CD8-positive, alpha-beta memory T cell (primary cell): ENCODE measurements at places on chromosomes 12 and 14.

- no peak for DNase-seq
These were observed 99.3 kb downstream of the TBX5 start for GRCh38 chr12:114306646-114307045.

- no peak for DNase-seq
These were observed 12.0 kb upstream of the SERPINA3 start for GRCh38 chr14:94600148-94600545.

DNA sequence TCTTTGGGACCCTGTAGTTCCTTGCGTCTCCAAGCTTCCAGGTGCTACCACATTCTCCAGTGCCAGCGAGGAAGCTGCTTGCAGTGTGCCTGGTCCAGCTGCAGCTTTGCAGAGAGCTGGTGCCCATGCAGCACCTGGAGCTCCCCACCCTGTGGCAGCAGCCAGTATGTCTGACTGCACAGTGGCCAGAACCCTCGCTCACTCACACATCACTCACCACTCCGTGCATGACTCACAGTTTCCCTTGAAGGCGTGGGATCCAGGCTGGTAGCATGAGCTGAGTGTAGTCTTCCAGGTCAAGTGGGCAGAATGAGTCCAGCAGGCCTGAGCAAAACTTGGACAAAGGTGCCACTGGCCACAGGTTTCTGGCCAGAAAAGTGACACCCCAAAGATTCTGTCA is 33.6 kb downstream of the SDR9C7 start:
- DNase-seq, result no peak

DNA sequence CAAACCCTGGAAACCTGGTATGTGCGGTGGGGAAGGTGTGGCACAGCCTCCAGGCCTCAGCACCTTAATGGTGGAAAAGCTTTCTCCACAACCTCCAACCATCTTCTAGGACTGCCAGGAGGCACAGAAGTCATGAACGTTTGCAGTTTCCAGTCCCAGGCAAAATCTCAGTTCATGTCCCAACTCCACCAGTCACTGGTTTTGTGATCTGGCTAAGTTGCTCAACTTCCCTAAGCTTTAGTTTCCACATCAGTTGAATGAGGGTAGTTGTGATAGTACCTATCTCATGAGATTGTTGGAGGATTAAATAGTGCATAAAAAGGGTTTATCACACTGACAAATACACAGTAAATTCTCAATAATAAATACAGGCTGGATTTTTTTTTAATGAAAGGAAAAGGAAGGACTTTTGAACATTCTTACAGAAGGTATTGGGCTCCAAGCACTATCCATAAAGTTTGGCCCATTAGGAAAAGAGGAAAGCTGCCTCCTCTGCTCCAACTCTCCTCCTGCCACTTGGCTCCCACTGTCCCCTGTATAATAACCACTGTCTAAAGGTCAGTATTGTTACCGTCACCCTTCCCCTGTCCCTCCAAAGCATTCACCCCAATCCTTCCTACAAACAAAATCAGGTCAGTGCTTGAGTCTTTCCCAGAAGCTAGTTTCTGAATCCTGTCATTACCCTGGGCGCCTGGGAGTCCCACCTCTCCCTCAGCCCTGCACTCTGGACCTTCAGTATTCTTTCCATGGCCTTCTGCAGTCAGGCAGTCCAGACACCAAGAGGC is 6.3 kb downstream of the PCK2 start:
- DNase-seq, result no peak

- DNase-seq, result no peak
These were observed 981.8 kb downstream of the TMEM121 start for GRCh38 chr14:106508216-106508615.

DNA sequence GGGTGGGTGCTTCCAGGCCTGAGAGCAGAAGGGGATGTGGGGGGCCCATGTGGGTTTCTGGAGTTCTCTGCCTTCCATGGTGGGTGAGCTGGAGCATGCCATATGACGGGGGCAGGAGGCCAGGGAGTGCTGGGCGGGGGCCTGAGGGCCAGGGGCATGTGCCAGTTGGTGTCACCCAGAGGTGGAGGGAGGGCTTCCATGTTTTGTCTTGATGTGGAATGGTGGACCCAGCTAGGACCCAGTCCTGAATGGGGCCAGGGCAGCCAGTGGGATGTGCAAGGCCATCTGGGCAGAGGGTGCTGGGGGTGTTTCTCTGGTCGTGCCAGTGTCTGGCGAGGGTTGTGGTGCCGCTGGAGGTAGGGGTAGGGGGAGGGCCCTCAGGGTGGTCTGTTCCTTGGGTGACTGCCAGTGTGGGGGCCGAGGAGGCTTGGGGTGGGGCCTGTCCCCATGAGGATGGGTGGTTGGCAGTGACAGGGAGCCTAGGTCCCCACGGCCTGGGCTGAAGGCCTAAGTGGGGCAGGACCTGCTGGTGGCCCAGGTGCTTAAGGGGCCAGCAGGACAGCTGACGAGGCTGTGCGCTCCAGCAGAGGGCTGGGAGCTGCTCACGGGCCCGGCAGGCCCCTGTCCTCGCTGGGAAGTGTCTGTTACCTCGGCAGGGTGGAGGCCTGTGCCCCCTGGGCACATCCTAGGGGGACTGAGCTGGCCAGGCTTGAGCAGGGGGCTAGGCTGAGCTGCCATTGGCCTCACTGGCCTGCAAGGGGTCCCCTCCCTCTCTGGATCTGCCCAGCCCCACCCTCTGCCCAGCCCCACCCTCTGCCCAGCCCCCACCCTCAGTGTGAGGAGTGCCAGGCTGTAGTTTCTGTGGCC is 26.8 kb downstream of the CEP170B start:
- no peak for DNase-seq

GRCh38 chr12:72540811-72541210 is 268.6 kb downstream of the TRHDE start:
- DNase-seq, result no peak

GRCh38 chr12:84117190-84117589 is 795.4 kb downstream of the SLC6A15 start:
- no peak for DNase-seq

DNA sequence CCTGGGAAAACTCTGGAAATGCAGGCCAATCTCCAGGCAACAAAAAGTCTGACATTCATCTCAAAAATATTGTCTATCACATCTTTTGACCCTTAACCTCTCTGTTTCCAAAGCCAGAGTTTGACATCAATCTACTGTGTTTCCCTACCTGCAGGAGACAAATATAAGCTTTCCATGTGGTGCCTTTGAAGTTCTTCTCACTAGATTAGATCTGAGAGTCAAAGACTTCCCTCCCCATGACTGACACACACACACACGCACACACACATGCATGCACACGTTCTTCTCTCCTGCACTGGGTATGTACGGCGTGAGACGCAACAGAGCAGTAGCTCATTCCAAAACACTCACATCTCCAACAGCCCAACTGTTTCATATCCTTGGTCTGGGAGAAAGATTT is 8.1 kb upstream of the ITPR2 start:
- DNase-seq, result no peak

DNA sequence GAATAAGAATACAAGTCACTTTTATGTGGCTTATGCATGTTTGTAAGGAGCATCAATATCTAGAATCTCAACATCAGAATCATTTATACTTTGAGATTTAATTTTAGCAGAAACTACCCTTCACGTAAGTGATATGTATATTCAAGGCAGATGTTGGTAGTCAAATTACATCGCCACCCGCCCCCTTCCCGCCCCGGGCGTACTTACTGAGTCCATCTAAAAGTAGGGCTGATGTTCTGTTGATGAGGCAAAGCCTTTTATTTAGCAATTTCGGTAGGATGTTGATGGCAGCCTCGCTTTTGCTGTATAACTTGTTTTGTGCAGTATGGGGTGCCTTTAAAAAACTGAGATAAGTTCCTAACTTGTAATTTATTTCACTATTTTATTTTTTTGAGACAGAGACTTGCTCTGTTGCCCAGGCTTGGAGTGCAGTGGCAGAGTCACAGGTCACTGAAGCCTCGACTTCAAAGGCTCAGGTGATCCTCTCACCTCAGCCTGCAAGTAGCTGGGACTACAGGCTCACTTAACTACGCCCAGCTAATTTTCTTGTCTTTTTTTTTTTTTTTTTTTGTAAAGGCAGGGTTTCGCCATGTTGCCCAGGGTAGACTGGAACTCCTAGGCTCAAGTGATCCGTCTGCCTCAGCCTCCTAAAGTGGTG is 30.8 kb downstream of the KTN1 start:
- DNase-seq, result no peak

GRCh38 chr14:96863327-96863985 is 66.3 kb downstream of the VRK1 start:
- DNase-seq, result no peak

DNA sequence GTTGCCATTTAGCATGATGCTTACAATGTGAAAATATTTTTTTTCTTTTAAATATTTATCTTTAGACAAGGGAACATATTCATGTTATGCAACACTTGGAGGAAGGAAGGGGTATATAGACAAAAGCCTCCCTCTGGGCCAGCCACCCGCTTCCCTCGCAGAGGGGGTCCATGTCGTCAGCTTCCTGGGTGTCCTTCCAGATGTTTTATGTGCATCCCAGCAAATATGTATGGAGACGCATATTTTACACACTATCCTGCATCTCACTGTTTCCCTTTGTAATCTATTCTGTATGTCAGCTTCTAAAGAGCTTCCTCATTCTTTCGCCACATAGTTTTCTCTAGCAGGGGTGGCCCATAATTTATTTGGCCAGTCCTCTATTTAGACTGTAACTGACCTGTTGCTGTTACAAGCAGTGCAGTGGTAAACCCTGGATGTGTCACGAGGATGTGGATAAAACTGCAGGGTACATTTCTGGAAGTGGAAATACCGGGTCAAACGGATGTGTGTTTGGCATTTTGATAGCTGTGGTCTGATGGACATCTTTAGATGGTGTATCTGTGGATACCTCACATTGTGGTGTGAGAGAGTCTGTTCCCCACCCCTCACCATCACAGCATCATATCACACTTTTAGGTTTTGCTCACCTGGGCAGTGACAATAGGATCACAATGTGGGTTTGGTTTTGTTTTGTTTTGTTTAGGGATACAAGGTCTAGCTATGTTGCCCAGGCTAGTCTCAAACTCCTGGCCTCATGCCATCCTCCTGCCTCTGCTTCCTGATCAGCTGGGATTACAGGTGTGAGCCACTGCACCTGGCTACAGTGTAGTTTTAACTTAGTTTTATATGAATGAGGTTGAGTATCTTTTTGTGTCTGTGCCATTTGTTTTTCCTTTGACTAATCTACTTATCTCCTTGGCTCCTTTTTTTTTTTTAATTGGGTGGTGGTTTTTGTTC is 31.6 kb downstream of the FAM222A start:
- DNase-seq, result no peak

DNA sequence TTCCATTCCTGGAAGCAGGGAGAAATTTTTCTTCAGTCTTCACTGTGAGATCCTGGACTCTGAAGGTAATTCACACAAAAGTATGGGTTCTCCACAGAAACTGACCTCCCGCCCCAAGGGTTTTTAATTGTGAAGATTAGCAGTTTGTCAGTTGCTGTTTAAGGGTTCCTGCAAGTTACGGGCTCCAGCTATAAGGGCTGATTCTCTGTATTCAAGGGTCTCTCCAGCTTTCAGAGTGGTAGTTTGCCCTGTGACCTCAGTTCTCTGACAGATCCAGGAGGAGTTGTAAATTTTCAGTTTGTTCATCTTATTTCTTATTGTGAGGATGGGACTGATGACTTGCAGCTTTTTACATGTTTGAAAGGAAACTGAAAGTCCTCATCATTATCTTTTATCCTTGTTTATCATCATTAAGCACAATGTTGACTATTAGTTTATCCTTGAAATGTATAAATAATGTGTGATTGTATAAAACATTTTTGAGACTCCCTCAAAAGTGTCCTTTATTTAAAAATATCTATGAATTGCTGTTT is 110.9 kb downstream of the SCAF11 start:
- no peak for DNase-seq

DNA sequence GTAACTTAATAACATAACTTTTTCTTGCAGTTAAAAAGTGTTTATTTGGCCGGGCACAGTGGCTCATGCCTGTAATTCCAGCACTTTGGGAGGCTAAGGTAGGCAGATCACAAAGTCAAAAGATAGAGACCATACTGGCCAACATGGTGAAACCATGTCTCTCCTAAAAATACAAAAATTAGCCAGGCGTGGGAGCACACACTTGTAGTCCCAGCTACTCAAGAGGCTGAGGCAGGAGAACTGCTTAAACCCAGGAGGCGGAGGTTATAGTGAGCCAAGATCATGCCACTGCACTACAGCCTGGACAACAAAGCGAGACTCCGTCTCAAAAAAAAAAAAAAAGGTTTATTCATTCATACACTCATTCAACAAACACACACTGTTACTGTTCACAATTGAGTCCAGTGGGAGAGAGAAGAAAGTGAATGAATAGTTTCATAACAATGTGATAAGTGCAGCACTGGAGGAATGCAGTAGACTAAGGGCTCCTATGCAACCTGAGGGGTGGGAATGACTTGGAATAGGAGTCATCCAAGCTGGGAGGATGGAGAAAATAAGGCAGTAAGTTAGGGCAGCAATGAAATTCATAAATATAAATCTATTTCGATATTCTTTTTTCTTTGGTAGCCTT is 19.8 kb downstream of the DAD1 start:
- no peak for DNase-seq

DNA sequence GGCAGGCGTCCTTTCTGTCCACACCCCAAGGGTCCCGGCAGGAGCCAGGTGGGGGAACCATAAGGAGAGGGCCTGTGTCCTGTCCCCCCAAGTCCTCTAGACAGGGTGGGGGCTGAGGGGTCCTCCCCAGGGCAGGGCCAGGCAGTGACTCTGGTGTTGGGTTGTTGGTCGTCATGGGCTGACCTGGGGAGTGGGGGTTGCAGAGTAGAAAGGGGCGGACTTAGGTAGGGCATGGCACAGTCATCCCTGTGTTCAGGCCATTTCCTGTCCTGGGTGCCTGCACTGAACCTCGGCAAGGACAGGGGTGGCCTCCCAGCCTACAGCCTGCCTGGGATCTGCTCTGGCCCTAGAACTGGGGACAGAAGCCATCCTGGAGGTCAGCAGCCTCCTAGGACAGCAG is 356.2 kb downstream of the TMEM121 start:
- no peak for DNase-seq

DNA sequence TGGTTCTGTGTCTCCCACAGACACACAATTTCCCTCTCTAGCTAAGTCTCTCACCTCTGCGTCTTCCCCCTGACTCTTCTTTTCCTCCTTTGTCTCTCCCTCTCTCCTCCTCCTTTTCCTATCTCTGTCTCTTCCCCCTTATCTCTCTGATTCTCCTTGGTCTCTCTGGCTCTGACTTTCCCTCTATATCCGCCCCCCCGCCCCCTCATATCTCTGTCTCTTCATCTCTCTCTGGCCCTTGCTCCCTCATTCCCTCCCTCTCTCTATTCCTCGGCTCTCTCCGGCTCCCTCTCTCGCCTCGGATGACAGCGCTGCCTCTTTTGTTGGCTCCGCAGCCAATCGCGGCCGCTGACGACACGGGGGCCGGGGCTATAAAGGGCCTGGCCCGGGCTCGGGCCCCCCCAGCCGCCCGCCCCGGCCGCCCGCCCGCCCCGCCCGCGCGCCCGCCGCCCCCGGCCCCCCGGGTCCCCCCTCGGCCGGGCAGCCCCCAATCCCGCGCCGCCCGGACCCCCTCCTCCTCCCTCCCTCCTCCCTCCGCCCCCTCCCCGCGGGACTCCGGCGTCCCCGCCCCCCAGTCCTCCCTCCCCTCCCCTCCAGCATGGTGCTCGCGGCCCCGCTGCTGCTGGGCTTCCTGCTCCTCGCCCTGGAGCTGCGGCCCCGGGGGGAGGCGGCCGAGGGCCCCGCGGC is at the start of gene GDF11:
GDF11 (plus strand) TSS at position 404 of the 687 bp plus-strand sequence; CDS start at position 599, 195 bp downstream.
- peak; percentile 67 for DNase-seq
